ENCODE measurements at places on chromosomes 7 and 10.

DNA sequence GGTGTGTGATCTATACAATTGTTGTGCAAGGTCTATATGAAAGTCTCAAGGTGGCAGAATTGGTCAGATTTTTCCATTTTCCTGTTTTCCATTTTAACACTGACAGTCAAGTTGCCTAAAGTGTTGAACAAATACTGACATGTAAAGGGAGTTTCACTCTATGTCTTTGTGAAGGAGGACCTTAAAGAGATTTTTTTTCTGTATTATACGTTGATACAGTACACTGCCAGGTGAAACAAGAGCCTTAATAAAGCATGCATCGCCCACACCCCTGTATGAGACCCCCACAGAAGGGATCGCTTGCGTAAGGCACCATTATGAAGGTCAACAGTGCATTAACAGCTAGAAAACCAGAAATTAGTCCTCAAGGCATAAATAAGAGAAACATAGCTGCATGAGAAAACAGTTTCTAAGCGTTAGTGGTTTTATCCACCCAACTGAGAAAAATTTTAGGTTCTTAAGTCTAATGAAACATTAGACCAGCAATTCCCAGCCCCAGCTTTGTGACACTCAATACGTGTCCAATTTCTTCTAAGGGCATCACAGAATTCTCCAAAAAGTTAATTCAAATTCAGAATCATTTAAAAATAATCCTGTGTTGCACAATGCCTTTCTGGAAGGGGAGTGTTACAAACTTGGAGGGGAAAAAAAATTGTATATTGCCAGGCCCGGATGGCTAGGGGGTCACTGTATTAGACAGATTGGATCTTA lies 6.9 kb downstream of the KLF6 start:
- DNase-seq, result no peak

DNA sequence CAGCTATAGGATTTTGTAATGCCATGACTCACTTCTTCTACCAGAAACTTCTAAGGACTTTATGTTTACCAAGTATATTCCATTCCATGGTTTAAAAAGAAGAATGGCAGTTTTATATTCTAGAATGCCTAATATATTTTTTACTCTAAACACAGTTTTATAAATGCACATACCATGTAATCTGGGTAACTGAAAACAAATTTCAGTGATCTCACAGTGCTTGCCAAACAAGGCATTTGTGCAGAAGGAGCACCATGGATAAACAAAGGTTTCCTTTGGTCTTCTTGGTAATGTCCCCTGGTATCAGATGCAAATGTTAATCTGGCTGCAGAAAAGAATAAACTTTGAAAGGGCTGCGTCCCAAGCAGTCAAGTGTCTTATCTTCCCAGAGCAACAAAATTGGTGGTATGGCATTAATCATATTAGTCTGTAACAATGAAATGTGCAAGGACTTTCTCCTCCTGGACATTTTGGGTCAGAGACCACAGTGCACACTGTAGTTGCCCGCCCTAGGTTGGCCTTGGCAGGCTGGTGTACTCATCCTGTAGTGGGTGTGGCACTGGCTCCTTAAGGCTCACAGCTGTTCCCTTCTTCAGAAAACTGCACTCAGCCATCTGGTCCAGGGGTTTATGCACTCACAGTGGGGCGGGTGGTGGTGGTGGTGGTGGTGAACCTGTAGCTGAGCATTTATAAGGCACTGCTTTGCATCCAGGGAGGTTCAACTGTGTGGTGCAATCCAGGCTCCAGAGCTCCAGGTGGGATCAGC lies 56.7 kb downstream of the LAMB4 start:
- DNase-seq, result no peak

DNA sequence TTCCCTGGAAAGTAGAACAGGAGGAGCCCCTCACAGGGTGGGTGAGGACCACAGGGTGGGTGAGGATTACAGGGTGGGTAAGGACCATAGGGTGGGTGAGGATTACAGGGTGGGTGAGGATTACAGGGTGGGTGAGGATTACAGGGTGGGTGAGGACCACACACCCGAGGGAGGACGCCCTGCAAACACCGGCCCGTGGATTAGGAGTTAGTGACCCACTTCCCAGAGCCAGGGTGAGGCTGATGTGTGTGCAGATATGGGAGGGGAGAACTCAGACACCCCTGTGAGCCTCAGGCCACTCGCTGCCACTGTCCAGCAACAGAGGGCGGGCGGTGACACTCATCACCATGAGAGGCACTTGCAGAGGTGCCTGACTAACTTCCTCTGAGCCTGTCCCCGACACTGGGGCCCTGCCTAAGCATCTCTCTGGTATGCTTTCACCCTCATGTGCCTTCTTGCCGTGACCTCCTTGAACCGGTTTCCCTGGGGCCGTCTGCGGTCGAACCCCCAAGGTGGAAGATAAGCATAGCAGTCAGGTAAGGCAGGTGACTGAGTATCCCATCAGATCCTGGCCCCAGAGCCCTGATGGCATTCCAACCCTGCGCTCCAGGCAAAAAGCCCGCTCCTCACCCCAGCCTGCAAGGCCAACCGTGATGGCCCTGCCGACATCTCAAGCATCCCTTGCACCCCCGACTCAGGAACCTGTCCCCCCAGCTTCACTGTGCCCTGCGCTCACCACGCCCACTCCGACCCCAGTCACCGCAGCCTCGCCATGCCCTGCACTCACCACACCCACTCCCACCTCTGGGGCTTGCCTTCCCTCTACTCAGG lies 74.1 kb downstream of the FAM53B start:
- DNase-seq, result no peak

DNA sequence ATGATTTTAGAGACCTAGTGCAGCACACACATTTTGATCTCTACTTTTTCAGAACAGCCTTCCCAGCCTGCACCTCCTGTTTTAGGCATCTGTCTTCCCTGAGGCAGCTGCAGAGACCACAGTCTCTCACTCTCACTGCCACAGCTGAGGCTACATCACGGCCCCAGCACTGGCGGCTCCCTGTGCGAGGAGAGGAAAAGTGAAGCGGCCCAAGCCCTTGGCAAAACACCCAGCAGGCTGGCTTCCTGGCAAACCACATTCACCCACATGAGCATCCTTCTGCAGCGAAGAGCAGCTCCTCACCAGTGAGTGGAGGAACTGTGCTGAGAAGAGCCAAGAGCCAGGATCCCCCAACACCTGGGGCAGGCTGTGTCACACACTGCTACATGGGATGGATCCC lies 14.0 kb downstream of the HUS1 start:
- DNase-seq, result no peak

DNA sequence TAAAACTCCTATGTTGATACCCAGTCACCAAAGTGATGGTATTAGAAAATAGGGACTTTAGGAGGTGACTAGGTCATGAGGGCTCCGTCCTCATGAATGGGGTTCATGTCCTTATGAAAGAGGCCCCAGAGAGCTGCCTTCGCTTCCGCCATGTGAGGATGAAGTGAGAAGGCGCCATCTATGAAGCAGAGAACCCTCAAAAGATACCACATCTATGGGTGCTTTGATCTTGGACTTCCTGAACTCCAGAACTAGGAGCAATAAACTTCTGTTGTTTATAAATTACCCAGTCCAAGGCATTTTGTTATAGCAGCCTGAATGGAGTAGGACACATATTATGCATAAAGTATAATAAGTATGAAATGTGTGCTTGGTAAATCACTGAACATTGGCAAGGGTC lies 8.1 kb upstream of the PDSS1 start:
- DNase-seq, result no peak

GRCh38 chr7:111183321-111183720 lies 92.4 kb downstream of the LRRN3 start:
- DNase-seq, result no peak

GRCh38 chr10:128871671-128872231 lies 595.3 kb upstream of the MGMT start:
- no peak for DNase-seq

DNA sequence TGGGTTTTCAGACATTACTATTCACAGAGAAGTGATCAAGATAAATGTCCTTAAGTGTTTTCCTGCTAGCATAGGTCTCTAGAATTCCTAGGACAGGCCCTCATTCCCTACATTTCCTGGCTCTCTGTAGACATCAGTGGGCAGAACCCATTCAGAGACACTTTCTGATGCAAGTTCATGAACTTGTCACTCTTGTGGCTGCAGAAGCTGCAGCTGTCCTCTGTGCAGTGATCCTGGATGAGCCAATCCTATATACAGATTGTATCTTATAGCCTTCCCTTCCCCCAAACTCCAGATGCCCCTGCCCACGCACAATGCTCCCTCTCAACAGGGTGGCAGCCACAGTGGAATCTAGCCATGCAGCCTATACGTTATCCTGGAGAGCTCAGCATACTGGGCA lies 12.6 kb upstream of the GRB10 start:
- no peak for DNase-seq

DNA sequence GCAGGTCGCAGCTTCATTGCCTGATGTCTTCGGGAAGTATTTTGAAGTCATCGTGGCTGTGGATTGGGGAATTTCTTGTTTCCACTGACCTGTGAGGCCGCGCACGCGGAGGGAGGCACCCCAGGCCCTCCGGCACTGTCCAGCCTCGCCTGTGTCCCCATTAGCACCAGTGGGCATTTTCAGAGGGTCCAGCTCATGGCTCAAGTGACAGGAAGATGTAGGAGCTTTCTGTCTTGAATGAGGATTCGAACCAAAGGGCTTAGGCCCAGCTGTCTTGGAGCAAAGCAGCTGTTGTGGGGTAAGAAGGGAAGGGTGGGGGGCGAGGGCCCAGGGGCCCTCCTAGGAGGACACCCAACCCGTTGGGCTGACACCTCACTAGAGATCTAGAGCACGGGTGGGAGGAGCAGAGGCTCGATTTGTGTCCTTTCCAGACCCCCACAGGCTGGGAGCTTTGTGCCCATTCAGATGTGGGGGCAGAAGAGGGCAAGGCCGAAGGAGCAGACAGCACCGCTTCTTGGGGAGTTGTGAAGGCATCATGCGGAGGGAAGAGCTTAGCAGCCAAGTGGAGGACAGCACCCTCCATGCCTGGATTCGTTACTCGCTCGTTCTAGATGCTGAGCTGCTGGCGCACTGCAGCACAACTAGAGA lies 914 bp downstream of the ZNF37A start:
- DNase-seq, result no peak

DNA sequence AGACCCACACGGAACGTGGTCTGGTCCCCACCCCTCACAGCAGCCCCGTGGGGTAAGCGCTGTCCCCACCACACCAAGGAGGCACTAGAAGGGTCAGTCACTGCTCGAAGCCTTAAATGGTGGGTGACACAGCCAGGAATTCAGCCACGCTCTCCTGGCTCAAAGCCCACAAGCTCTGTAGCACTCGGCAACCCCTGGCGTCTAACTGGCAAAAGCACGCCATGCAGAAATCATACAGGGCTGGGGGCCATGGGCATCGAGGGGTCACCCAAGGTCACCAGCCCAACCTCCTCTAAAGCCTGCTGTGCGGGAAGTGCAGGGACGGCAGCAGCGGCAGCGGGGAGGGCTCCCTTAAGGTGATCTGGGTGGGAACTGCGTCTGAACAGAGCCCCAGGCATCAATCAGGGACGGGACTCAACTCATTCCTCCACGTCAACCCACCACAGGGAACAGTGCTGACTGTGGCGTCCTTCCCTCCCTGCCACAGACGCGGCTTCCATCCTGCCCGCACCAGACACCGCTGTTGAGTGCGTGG lies 7.8 kb downstream of the GPER1 start:
- DNase-seq, result no peak

All from HL-60 (cell line).